ENCODE measurements at places on chromosomes 12 and 14. TPM values are rescaled to one million over a fixed set of nuclear protein-coding genes. Genes with fewer than 3 reads are reported as not detected.

GRCh38 chr14:52422650-52423356 lies 108.7 kb downstream of the PTGER2 start:
- no peak for DNase-seq

CFL2 gene
- 56.5 TPM for total RNA-seq

TPH2 gene
- total RNA-seq = not detected

- DNase-seq = no peak
Measured at GRCh38 chr12:10863512-10864218, 14.4 kb upstream of the PRR4 start.

DNA sequence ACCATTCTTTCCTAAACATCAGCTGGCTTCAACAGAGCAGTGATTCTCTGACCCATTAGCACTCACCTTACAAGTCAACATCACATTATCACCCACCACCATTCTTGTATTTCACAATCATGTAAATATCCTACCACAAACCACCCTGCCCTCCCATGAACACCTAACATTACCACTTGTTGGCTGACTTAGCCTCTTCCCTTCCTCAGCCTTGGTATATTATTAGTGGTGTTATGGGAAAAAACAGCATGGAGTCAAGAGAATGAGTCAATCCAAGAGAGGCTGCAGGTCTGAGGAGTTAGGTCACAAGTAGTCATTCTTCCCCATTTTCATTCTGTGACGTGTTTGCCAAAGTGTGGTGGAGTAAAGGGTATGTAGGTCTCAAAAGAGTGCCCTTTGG lies 22.3 kb upstream of the MGP start:
- no peak for DNase-seq

Data from dermis microvascular lymphatic vessel endothelial cell (primary cell).